ENCODE measurements at places on chromosomes 7 and 10.

- DNase-seq, result no peak
These were observed 14.7 kb downstream of the SHH start for GRCh38 chr7:155797262-155798250.

DNA sequence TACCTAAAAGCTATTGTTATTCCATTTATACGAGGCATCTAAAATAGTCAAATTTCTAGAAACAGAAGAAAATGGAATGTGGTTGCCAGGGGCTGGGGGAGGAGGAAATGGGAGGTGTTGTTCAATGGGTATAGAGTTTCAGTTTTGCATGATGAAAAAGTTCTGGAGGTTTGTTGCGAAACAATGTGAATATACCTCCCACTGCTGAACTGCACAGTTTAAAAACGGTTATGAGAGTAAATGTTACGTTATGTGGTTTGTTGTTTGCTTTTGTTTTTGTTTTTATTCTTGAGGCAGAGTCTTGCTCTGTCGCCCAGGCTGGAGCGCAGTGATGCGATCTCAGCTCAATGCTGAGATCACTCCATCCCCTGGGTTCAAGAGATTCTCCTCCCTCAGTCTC lies 64.9 kb upstream of the NRBF2 start:
- DNase-seq, result no peak

DNA sequence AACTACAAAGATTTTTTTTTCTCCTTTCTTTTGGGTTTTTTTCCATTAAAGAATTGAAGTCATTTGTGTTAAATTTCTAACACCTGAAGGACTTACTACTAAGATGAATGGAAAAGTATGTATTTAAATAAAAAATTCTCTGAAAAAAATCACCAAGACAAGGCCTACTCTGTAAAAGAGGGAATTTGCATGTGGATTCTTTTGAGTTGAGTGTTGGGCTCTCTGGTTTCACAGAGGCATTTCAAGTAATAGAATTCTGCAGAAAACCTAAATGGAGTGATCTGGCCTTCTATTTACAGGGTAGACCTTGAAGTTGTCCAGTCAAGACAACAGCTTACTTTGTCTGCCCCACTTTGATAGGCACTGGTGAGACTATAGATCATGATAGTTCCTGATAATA lies 4.1 kb downstream of the LRRC17 start:
- DNase-seq, result no peak

GRCh38 chr10:13949844-13950542 lies 363.2 kb downstream of the PRPF18 start:
- no peak for DNase-seq

DNA sequence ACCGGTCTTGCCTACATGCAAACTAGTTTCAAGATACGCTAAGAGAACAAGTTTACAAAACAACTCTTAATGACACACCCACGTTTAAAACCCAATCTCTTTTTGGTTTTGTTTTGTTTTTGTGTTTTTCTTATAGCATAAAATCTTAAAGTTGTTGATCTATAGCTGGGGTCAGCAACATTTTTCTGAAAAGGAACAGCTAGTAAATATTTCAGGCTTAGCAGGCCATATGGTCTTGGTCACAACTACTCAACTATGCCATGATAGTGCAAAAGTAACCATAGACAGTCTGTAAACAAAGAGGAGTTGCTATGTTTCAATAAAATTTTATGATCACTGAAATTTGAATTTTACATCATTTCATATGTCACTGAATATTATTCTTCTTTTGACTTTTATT lies 327.4 kb downstream of the AGMO start:
- DNase-seq, result no peak

GRCh38 chr10:77532068-77532467 lies 105.5 kb downstream of the KCNMA1 start:
- no peak for DNase-seq

DNA sequence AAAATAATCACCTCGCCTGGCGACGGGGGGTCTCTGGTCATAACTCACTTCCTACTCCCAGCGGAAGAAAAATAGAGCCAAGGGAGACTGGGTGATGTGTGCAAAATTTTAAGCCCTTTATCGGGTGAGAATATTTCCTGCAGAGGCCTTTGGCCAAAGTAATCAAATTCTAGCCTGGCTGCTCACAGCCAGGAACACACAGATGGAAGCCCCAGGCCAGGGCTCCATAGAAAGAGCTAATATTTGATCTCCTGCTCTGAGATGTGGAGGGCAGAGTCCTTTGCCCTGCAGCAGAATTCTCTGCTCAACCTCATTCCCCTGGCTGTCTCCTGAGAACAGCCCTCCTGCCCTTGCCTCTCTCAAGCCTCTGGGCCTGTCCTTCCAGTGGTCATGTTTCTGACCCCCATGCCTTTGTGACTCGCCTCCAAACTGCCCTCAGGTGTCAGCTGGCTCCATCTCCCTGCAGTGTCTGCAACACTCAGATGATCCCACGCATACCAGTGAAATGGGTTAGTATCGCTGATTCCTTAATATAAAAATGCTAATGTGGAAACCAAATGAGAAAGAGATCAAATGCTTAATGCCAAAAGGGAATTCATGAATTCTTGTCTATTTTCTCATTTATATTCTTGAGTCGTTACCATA lies 34.5 kb downstream of the FRMD4A start:
- no peak for DNase-seq

- no peak for DNase-seq
These were observed 136.9 kb upstream of the FZD1 start for GRCh38 chr7:91127325-91127724.

GRCh38 chr7:41992881-41993867 lies 243.8 kb downstream of the GLI3 start:
- no peak for DNase-seq

- DNase-seq, result no peak
These were observed 33.8 kb upstream of the MNX1 start for GRCh38 chr7:157044147-157044687.

GRCh38 chr7:157794746-157795065 lies 457.9 kb downstream of the DNAJB6 start:
- DNase-seq, result no peak
